ENCODE measurements at places on chromosomes 5 and 9.

- DNase-seq: peak; percentile 33
These were observed 522.3 kb upstream of the ST8SIA4 start for GRCh38 chr5:101425339-101425859.

DNA sequence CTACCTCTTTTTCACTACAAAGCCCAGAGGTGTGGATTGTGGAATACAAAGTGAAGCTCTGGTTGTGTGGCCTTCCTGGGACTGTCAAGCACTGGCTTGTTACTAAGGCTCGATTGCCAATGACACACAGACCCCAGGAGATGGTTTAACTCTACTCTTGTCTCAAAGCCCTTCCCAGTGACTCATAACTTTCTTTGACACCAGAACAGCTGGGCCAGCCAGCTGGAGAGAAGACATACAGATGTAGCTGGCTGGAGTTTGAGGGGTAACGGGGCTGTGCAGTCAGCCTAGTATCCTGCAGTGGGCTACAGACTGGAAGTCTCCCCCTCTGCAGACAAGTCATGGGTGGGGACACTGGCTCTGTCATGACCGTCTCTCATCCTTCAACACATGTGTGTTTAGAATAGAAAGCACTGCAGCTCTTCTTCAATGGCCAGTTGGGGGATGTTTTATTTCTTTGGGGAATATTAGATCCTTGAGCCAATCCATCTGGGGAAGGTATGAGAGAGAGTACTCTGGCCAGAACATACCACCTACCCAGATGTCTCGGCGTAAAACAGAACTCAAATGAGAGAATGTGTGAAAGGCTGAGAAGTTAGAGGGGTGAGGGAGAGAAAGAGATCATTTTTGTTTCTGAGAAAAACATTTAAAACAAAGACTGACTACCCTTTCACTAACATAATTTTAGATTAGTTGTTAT is 53.3 kb downstream of the SEMA6A start:
- peak; percentile 40 for DNase-seq

DNA sequence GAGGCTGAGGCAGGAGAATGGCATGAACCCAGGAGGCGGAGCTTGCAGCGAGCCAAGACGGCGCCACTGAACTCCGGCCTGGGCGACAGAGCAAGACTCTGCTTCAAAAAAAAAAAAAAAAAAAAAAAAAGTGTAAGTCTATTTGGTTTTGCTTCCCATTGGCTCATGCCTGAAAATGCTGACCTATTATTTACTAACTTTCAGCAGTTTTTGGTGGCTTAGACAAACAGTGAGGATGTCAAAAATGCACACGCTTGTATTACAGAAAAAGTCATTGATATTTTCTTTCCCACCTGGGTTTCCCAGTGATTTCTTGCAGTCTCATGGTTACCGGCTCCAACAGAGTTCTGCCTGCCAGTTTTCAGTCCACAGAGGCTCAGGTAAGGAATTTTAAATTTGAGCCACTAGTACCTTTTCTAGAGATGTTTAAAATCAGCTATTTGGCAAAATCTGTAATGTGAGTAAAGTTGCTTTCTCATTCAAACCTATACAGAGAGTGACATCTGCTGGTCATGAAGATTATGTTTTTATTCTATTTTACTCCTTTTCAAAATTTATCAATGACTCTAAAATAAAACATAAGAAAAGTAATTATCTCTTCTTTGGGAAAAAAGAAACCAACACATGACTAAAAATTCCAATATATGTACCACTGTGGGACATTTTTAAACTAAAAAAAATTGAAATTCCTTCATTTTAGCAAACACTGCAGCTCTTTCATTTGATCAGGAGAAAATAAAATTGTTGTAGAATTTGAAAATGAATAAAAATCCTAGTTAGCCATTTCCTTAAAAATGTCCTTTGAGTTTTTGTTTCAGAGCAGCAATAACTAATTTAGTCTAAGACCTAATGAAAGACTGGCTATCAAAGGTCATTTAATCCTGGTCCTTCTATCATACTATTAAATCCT is 8.8 kb downstream of the FAM200C start:
- peak; percentile 32 for DNase-seq

GRCh38 chr5:157592594-157592993 is 17.0 kb upstream of the ADAM19 start:
- no peak for DNase-seq

DNA sequence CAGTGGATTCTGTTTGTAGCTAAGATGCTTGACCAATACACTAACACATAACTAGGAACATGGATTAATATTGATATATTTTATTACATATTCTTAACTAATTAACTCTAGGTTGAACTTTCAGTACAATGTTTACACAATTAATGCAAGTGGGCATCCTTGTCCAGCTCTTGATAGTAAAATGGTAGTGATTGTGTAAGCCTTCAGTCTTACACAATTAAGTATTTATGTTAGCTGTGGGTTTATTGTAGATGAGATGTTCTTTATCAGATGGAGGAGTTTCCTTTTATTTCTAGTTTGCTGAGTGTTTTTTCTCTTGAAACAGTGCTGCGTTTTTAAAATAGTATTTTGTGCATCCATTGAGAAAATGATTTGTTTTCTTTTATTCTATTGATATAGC is 1210.8 kb downstream of the CDH12 start:
- no peak for DNase-seq

DNA sequence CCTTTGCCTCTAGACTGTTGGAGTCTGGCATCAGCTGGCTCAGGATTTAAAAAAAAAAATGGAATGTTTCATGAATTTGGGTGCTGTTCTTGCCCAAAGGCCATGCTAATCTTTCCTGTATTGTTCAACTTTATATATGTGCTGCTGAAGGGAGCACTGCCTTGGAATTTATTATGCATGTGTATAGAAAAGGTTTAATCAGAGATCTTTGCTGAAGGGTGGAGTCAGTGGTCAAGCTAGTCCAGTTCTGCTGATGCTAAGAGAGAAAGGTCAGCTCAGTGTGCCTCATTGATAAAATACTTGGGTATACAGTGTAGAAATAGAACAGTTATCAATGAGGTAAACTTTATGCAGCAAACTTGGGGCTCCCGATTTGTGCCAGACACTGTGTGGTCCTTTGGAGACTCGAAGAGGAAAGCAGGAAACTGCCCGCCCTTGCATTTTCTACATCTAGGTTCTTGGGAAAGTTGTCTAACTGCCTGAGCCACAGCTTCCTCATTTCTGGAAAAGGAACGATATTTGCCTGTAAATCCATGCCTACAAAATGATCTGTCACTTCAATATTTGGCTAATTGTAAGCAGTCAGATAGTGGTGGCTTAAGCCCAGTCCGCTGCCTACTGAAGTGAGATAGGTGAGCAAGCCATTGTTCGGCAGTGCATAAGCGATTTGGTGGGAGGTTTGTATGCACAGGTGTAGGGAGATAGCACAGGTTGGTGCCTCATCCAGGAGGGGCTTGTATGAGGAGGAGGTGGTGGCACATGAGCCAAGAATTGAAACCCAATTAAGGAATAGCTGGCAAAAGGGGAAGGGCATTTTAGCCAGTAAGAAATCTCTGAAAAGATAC is 29.2 kb upstream of the GTF2H2C start:
- no peak for DNase-seq

- no peak for DNase-seq
These were observed 2.1 kb downstream of the NADK2 start for GRCh38 chr5:36239370-36240293.

- no peak for DNase-seq
These were observed 10.4 kb upstream of the CMBL start for GRCh38 chr5:10317825-10318682.

DNA sequence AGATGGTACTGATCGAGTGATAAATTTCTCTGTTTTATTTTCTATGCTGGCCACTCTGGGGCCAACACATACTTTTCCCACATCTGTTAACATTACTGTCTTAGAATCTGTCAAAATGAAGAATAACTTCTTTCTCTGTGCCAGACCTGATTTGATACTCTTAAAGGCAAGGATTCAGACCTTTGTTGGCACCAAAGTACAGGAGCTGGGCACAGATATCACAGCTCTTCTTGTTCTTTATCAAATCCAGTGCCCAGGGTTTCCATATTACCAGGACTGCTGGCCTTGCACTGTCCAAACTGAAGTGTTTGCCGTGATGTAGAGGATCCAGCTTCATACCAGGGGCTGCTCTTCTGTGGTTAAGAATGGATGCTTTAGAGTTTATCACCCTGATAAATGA is 20.9 kb downstream of the ZNF474 start:
- no peak for DNase-seq

DNA sequence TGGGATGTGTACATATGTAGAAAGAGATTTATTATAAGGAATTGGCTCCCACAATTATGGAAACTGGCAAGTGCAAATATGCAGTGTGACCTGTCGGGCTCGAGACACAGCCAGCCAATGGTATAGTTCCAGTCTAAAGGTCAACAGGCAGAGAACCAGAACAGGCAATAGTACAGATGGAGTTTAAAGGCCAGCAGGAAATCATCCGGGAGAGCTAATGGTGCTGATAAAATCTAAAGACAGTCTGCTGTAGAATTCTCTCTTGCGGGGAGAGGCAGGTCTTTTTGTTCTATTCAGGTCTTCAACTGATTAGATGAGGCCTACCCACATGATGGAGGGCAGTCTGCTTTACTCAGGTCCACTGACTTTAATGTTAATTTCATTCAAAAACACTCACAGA is 21.8 kb downstream of the ANKRD31 start:
- DNase-seq: no peak

- DNase-seq: peak; percentile 86
These were observed 278.6 kb downstream of the SPOCK1 start for GRCh38 chr5:137220523-137220927.

GRCh38 chr9:91001146-91001611 is 199.6 kb downstream of the SYK start:
- DNase-seq: peak; percentile 52

DNA sequence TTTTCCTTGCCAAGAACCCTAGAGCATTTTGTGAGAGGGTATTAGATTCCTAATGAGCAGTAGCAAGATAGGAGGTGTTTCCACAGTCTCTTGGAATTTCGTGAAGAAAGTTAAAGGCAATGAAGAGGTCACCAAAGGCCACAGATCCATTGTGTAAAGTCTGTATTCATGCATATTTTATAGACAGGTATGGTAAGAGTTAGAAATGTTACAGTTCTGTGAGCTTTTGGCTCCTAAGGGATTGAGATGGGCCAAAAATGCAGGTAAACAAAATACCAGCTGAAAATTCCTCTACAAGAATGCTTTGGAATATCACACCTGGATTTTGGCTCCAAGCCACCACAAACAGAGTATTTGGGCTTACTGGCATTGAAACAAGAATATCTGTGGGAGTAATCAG is 47.4 kb upstream of the FST start:
- DNase-seq: no peak
